ENCODE measurements at places on chromosomes 6 and 20.

- DNase-seq: no peak
Observed at GRCh38 chr6:160998766-160999165, 7.2 kb downstream of the MAP3K4 start.

DNA sequence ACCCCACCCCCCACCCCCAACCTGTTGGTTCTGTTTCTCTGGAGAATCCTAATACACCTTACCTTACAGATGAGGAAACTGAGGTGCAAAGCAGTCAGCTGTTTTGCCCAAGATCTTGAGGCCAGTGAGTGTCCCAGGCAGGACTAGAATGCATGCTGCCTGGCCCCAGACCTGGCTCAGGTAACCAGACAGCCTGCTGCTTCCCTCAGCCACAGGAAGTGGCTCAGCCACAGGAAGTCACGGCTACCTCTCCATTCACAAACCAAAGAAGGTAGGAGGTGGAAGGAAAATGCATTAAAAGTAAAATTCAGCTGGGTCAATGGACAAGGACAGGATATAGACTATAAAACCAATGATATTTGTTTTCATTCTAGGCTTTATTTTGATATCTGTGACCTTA is 517.6 kb downstream of the CD83 start:
- peak; percentile 38 for DNase-seq

- no peak for DNase-seq
Observed at GRCh38 chr6:157518397-157519250, 137.6 kb downstream of the ZDHHC14 start.

DNA sequence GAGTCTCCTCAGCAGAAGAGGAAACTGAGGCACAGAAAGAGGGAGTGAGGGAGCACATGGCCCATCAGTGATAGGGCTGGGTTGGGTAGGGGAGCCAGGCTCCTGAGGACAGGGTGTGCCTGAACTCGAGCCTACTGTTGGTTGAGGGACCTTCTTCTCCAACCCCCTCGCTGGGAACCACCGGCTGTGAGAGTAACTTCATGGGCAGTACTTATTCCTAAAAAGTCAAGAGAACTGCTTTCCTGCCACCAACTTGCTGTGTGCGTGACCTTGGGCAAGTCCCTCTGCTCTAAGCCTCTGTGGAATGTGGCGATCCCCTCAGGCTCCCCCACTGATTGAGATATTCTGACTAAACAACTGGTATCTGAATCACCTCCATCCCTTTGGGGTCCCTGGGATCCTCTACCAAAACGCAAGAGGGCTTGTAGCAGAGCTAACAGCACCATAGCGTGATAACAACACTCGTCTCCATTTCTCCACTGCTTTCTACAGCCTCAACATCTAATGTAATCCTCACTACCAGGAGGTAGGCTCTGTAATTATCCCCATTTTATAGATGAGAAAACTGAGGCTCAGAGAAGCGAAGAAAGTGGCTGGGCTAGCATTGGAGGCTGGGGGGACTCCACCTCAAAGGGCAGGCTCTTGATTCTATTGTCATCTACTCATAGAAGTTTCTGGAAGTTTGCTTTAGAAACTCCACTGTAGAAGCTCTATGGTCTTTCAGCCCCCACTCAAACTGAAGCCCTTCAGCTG is 76.0 kb downstream of the JPH2 start:
- no peak for DNase-seq

DNA sequence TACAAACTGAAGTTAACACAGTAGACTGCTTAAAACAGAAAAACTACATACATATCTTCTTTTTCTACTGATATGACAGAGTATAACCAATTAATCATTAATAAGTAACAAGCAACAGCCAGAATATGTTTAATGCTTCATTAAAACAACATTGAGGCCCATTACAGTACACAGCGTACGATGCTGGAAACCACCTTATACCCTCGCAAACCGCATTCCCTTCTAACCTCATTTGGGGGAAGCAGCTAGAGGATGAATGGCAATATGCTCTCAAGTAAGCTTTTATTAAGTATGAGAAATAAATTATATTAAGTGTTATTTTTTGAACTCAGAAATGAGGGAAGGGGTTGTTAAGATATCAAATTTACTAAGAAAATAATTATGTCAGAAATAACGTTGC is 142.4 kb downstream of the GMDS start:
- DNase-seq: no peak

DNA sequence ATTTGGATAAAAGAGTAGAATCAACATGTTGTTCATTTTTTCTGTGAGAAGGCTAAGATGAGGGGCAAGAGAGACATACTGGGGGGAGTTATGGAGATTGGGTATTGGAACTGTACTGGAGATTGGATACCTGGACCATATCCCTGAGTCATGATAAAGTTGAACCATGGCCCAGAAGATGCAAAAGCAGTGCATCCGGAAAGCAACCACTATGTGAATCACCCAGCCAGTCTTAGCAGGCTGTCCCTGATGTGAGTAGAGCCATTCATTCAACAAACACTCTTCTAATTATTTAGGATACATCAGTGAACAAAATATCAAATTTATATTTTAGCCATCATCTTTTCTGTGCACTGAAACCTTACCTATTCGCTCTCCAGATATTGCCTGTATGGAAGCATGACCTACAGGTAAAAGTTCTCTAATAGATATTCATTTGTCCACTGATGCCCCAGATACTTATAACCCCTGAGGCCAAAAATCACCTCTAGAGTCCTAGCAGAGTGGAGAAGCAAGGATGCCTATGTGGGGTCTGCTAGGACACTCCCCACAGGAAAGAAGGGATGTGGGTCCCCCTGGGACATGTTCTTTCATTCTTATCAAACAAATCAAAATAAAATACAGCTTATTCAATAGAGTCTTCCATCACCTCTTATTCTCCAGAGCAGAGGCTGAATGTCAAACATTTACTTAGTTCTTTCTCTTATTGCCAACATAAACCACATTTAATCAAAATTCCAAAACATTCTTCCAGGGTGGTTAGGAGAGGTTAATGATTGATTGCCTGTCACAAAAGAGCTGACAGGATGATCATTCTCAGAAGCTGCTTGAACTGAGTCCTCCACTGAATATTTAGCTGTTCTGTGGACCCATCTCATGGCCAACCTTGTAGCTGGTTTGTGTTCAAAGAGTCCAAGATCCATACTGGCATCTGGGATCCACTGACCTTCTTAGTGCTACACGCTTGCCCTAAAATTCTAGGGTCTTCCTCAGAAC is 37.0 kb upstream of the PKHD1 start:
- no peak for DNase-seq

GRCh38 chr20:57342829-57343228 is 8.2 kb upstream of the RAE1 start:
- no peak for DNase-seq

GRCh38 chr6:79778816-79779215 is 147.7 kb downstream of the SH3BGRL2 start:
- no peak for DNase-seq

- DNase-seq: no peak
Observed at GRCh38 chr6:140663094-140663493, 1288.6 kb upstream of the CITED2 start.

DNA sequence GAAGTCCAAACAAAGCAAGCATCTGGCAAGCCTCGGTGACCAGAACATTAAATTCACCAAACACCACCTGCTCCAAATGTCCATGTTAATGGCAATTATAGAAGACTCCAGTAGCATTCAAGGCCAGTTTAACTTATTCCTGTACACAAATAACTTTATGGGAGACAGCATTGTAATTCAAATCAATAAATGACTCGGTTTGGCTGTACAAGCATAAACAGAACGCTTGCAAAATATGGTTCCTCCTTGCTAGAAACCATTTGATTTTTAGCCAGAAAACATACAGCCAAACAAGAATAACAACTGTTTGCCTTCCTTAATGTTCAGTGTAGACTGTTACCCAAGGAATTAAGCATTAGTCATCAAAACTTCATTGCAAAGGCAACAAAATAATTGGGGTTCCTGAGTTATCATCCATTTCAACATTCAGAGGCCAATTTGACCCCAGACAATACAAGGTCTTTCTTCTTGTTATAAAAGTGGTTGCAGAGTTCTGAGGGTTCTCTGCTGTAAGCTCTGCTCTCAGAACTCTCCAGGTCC is 125.1 kb downstream of the BFSP1 start:
- DNase-seq: no peak

DNA sequence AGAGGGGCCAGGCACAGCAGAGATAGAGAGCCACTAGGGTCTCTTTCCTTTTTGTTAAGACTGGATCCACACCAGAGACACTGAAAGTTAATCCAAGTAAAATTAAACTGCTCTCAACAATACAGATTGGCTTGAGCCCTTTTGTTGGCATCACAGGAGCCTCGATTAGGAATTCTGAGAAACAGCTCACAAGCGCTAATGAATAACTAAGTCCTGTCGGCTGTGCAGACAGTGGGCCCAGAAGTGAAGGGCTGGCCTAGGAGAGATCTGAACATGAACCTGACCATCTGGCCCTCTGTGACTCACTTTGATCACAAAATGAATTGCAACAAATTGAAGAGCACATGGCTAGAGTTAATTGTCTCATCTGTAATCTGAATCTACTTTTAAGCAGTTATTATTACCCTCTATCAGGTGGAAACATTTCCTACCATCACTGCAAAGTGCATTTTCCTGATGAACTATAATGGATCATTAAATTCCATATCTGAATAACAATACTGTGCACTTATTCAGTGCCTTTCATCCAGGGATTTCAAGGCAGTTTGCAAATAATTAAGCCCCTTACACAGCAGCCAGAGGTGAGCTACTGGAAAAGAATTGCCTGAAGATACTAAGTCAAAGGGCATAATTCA is 3.2 kb downstream of the BACH2 start:
- no peak for DNase-seq

DNA sequence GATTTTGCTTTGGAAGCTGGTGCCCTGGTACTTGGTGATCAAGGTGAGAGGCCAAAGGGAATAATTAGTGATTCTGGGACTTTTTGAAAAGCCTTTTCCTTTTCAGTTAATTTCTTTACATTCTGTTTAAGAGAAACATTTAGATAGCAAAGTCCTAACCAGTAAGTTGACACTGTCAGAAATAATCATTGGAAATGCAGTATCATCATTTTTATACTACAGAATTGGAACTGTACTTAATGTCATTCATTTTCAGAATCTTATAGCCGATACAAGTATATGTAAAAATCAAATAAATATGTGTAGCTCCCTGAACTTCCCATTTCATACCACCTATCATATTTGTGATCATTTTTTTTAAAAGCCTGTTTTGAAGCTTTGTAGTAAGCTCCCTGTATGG is 27.5 kb downstream of the MCM8 start:
- DNase-seq: no peak

DNA sequence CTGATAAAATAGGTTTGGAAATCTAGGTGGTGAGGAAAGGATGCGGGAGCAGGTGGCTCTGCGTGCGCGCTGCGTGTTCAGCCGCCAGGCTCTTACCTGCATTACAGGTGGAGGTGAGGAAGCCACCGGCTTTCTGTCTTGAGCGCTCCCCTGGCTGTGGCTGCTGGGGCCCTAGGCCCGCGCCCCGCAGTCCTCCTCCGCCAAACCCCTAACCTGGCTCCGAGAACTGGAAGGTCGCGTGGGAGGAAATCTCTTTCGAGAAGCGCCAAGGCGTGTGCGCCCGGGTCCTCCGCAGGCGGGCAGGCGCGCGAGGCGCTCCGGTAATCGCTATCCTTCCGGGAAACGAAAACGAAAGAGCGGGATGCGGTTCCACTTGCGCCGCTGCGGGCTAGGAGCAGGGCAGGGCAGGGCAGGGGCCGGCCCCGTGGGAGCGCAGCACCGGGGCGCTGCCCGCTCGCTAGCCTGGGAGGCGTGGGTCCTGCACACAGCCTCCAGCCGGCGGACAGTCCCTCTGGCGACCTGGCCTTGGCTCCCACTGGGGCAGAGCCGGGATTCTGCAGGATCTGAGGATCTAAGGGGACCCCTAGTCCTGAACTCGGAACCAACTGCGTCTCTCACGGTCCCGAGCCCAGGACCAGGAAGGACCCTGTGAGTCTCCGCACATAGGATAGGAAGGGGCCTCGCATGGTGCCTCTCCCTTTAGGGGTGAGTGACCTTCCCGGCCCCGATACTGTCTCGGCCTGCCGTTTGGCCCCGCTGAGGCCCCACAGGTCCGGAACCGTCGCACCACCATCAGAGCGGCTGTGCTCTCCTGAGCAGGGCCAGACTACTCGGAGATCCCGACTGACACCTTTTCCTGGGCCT is at the start of gene ETV7:
Gene ETV7 (minus strand): TSS at position 230 of the 864 bp plus-strand sequence. CDS start 128 bp downstream, at position 102.
- peak; percentile 55 for DNase-seq

- DNase-seq: no peak
Observed at GRCh38 chr6:150641398-150642139, 41.9 kb downstream of the PLEKHG1 start.

DNA sequence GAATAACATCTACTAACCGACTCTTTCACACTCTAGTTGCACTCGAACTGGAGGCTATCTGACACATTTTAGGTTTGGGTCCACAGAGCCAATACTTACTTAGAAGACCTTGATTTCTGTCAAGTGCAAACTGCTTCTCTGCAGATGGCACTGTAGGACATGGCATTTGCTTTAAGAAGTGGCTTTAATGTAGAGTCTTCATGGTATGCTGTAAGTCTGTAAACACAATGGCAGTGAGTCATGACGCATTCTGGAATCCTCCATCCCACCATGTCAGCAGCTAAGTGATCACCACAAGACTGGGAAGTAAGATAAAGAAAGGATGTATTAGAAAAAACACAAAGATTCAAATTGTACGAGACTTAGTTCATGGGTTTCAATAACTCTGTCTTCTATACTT is 377.0 kb upstream of the NOX3 start:
- DNase-seq: no peak

DNA sequence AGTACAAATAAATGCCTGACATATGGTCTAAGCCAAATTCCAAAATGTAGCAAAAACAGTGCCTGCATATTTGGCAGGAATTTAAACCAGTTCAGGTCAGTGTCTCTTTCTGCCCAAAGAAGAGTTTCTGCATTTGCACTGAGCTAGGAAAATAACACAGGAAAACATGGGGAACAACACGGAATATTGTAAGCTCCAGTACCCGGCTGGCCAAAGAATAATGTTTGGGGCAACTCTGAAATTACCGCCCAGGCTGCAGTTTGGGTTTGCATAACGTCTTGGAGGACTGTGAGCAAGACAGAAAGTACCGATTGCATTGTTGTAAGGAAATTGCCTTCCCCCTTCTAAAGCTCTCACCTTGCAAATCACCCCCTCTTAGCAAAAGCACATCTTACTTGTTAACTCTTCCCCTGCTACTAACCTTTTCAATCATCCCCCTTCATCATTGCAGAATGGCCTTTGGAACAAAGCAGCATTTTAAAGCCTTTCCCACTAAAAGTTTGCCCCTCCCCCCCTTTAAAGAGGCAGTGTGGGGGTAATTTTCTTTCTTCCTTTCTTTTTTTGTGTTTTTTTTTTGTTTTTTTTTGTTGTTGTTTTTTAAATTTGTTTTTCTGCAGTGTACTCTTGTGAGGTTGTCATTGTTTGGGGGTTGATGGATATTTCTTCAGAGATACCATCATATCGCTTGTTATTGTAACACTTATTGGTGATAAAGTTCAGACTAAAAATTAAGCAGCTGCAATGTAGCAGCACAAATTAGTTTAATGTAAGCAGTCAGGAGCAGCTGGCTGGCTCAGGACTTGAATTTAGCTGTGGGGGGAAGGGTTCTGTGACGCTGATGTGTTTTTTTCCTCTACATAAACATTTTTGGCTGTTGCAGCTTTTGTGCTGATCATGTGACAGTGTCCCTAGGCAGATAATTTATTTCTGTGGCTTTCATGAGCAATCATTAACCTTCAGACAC is 100.0 kb upstream of the CITED2 start:
- DNase-seq: no peak

- no peak for DNase-seq
Observed at GRCh38 chr6:96907498-96907897, 9.8 kb upstream of the NDUFAF4 start.

All from CD4-positive, alpha-beta T cell treated with Interleukin-15 for 4 hours (primary cell).